Posterior vena cava (tissue), 2 donors: ENCODE measurements at places on chromosomes 5 and 9. TPM values are rescaled to one million over a fixed set of nuclear protein-coding genes. Genes with fewer than 3 reads are reported as not detected.

PCDHA1 gene
- total RNA-seq = not detected

SPATA6L gene
- 3.0 TPM for total RNA-seq

PCDHGA8 gene
- total RNA-seq = 2.0 TPM

CDKN2A gene
- 0.81 TPM for total RNA-seq

IL31RA gene
- not detected for total RNA-seq

PLCXD3 gene
- total RNA-seq = 22.0 TPM

RANBP3L gene
- total RNA-seq = 0.76 TPM

BBLN gene
- 49.1 TPM for total RNA-seq

STC2 gene
- total RNA-seq = 4.2 TPM

ZBED3 gene
- total RNA-seq = 9.7 TPM

GARIN3 gene
- total RNA-seq = not detected

SMIM3 gene
- 32.5 TPM for total RNA-seq

ACSL6 gene
- total RNA-seq = 0.62 TPM

SPAG8 gene
- total RNA-seq = 0.76 TPM

DDX4 gene
- not detected for total RNA-seq

TMEM252 gene
- total RNA-seq = not detected

ANKRD31 gene
- total RNA-seq = 0.42 TPM

DBH gene
- total RNA-seq = not detected

OR2V1 gene
- not detected for total RNA-seq

ATP10B gene
- not detected for total RNA-seq

OLFM1 gene
- 38.2 TPM for total RNA-seq

CCL27 gene
- not detected for total RNA-seq

CNTNAP3 gene
- total RNA-seq = 14.2 TPM

CCDC171 gene
- 3.1 TPM for total RNA-seq
